ENCODE measurements at places on chromosomes 6 and 20.

- DNase-seq = peak; percentile 35
Measured at GRCh38 chr20:59955131-59955796, 3.0 kb upstream of the CDH26 start.

- no peak for DNase-seq
Measured at GRCh38 chr6:125346201-125346925, 44.6 kb upstream of the HDDC2 start.

- DNase-seq = no peak
Measured at GRCh38 chr20:62117658-62118057, 4.6 kb upstream of the LSM14B start.

- DNase-seq = peak; percentile 78
Measured at GRCh38 chr6:41581381-41581991, 35.3 kb downstream of the FOXP4 start.

DNA sequence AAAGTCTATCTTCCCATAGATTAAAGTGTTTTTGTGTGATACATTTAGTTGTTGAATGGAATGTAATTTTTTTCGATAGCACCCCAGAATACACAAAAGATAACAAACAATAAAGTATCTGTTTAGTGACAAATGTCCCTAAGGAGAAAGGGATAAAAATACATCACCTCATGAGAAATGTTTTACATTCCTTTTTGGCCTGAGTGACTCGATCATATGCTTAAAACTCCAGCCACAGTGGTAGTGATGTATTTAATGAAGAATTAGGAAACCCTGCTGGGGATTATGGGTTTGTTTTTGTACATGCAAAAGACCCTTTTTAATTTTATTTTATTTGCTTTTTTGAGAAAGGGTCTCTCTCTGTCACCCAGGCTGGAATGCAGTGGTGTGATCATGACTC lies 4.3 kb upstream of the SGK1 start:
- DNase-seq = no peak

DNA sequence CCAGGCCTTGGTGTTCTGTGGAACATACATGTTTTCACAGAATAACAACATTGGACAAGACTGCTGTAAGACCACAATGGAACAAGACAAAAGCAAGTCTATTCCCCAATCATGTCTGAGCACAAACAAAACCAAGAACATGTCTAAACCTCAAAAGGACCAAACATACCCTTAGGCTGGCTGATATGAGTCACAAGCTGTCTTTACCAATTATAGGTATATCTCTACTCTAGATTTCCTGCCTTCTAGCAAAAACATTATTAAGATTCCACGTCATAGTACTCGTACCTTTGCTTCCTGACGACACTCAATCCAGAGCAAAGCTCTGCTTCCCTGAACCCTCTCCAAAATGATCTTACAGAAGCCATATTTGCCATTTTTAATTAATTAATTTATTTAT lies 15.4 kb upstream of the L3MBTL1 start:
- DNase-seq = no peak

DNA sequence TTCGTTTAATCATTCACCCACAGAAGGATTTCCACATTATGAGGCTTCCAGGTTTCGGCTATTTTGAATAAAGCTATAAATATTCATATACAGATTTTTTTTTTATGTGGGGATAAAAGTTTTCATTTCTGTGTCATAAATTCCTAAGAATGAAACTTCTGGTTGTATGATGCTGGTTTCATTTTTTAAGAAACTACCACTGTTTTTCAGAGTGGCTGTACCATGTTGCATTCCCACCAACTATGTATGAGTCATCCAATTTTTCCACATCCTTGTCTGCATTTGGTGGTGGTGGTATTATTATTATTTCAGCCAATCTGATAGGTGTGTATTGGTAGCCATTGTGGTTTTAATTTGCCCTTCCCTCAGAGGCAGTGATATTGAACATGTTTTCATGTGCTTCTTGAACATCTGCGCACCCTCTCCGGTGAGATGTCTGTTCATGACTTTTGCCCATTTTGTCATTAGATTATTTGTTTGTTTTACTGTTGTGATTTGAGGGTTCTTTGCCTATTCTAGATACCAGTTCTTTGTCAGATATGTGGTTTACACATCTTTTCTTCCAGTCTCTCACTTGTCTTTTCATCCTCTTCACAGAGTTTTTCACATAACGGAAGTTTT lies 75.5 kb downstream of the DOK5 start:
- peak; percentile 5 for DNase-seq

- peak; percentile 1 for DNase-seq
Measured at GRCh38 chr6:78868116-78868515, 765 bp downstream of the IRAK1BP1 start.

Data from AG10803 (cell line).